ENCODE measurements at places on chromosomes 7 and 10. TPM values are rescaled to one million over a fixed set of nuclear protein-coding genes. Genes with fewer than 3 reads are reported as not detected.
A peak's percentile ranks its signal among the peaks of the same experiment; 100 is the strongest.

Gene PNLIPRP1
- not detected for polyA plus RNA-seq

- DNase-seq, result no peak
These were observed 198.1 kb downstream of the CXCL12 start for GRCh38 chr10:44186821-44187220.

DNA sequence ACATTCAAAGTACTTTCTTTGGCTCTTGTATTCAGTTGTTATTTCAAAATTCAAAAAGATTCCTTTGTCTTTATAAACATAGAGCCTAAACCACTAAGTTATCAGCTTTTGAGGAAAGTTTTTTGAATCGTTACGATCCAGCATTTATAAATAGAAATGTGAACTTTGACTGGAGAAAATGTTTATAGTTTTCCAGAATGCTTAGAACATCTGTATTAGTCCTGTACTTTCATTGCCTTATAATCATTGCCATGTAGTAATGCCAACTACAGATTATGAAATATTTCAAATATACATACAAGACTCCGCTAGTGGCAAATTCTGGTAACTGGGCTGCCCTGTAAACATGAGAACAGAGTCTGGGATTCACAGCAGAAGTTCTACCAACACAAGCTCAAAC is 191.3 kb upstream of the PRKCQ start:
- no peak for DNase-seq

- peak; percentile 14 for DNase-seq
These were observed 7.8 kb downstream of the FBXW4 start for GRCh38 chr10:101687071-101687658.

GRCh38 chr10:14429043-14429700 is 98.4 kb upstream of the FRMD4A start:
- no peak for DNase-seq

Gene MAT1A
- polyA plus RNA-seq, result not detected

Gene SKAP2
- polyA plus RNA-seq, result 14.2 TPM

GRCh38 chr10:78721231-78721630 is 347.5 kb upstream of the ZMIZ1 start:
- peak; percentile 23 for DNase-seq
